Activated CD4-positive, alpha-beta T cell treated with anti-CD3 and anti-CD28 coated beads for 1 hour (primary cell): ENCODE measurements at places on chromosomes 7 and 10.

DNA sequence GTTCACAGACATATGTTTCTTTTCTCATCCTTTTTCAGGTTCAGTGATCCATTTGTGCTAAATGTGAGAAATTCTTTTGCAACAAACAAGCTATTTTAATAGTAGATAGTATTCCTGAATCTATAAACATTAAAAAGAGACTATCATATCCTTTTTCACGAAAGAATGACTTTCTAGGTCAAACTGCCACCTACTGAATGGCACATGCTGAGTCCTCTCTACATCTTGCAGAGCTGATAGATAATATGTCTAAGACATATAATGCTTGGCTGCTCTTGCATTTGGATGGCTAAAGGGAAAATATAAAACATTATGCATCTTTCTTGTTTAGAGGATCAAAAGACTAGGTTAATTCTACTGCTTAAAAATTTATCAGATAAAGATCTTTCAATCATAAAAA, 114.1 kb upstream of the SLC26A5 start:
- DNase-seq: no peak

GRCh38 chr10:15852111-15852557, 8.2 kb downstream of the MINDY3 start:
- DNase-seq: no peak

- DNase-seq: no peak
Measured at GRCh38 chr10:132368881-132369635, 27.9 kb upstream of the PWWP2B start.

DNA sequence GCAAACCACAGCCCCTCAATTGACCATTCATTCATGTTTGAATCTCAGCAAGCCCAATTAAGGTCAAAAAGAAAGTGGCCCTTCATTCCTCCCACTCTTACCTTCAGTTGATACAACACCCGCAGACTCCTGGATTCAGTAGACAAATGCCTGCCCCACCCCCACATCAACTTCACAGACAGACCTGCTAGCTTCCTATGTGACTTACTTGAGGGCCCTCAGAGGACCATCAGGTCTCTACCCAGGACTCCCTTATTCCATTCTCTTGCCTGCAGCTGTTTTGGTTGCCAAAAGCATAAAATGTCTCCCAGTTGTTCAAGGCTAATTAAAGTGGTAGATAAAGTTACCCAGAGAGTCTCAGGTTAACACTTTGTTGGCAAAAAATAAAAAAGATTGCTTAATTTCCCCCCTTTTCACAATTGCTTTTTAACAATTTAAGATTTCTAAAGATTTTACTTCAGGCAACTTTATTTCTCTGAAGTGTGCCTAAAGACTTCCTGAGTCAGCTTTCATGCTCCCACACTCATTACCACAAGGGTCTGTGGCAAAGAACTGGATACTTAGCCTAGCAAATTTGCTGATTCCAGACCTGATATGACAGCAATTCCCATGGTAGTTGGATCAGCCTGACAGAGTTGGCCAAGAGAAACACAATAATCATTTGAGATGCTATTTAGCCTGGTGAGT, 3.3 kb upstream of the MTERF1 start:
- DNase-seq: no peak

DNA sequence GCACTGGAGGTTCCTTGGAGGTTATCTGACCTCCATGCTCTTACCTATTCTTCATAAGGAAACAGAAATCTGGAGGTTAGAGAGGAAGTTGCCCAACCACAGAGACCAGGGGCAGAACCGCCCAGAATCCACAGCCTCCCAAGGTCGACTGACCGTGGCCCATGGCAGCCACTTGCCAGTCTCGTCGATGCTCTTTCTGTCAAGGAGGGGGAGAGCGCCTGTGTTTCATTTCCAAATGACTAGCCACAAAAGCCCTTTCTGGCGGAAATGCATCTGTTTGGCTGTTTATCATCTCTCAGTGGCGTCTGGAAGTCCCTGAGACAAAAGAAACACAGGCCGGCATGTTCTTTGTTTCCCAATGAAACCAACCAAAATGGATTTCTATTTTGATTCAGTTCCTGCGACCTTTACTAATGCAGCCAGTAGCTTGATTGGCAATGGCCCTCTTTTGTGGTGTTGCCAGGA, 2.9 kb downstream of the RAMP3 start:
- DNase-seq: no peak

DNA sequence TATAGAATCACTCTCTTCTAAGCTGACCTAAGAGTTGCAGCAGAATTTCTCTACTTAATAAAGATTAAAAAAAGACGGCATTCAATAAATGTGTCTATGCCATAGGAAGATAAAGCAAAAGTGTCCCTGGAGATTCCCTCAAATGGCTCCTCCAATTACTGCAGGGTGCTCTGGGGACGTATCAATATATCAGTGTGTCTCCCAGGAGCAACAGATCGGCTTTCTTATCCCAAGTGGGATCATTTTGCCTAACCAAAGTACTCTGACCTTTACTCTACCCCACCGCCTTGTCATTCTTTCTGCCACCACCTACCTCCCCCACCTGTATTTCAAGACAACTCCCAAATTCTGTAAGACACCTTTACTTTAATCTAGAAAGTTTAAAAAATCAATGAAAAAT, 202.0 kb upstream of the SEMA3C start:
- DNase-seq: no peak

GRCh38 chr7:69184339-69184738, 413.9 kb upstream of the AUTS2 start:
- no peak for DNase-seq

GRCh38 chr7:122674502-122674901, 24.4 kb downstream of the RNF133 start:
- DNase-seq: no peak

DNA sequence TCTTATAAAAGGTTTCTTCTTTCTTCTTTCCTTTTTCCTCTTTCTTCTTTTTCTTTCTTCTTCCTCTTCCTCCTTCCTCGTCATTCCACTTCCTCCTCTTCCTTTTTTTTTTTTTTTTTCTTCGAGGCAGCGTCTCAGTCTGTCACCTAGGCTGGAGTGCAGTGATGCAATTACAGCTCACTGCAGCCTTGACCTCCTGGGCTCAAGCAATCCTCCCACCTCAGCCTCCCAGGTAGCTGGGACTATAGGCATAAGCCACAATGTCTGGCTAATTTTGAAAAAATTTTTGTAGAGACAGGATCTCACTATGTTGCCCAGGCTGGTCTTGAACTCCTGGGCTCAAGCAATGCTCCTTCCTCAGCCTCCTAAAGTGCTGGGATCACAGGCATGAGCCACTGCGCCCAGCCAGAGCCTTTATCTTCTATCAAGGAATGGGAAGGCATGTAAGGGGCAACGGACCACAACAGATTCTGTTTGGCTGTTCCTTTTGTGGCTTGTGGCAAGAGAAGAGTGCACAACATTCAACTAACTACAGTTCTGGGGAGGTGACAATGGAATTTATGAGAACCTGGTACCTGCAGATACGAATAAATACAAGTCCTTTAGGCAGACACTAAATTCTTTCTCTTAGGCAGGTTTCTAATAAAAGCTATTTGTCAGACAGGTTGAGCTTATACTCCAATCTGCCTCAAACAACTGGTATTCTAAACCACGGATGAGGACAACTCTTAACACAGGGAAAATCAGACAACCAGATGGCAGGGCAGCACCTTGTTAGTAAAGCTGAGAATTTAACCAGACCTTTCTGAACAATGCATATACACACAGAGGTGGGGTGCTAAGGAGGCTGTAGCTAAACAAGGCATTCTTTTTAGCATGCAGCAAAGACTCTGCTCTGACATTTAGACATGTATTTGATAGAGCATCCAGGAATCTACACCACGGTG, 100.3 kb downstream of the DOCK4 start:
- DNase-seq: no peak

GRCh38 chr7:33351709-33352108, 222.3 kb downstream of the BBS9 start:
- no peak for DNase-seq

GRCh38 chr7:69166979-69167516, 431.2 kb upstream of the AUTS2 start:
- no peak for DNase-seq

DNA sequence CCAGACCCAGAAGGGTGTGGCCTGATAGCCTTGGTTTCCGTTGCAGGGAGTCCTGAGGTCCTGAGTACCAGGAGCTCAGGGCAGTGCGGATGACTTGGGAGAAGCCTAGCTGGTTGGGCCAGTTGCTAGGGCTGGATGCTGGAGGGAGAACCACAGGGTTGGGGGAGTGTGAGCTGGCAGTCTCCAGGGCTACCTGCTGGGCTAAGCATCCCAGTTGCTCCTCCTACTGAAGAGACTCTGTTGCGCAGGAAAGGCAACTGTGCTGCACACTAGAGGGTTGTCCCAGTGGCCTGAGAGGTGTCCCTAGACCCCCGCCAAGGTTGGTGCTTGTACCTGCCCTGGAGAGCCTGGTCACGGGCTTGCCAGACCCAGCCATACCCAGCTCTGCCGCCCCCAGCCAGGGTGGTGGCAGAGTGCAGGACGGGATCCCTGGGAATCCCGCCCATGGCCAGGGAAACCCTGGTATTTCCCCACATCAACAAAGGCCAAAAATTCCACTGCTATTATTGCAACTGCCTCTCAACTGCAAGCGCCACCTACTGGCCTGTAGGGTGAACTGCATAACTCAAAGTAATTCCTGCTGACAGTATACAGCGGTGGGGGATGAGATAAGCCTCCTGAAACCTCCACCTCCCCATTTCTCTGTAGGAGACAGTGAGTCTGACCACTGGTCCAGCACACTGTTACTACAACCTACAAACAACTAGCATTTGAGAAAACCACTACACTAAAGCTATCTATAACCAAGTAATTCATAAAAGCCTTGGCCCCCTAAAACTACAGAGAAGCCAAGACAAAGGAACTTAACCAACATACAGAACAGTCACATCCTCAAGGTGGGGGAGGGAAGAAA, 67.6 kb upstream of the DDC start:
- DNase-seq: peak; percentile 29

- DNase-seq: no peak
Measured at GRCh38 chr10:83372646-83373045, 766.7 kb upstream of the GHITM start.

DNA sequence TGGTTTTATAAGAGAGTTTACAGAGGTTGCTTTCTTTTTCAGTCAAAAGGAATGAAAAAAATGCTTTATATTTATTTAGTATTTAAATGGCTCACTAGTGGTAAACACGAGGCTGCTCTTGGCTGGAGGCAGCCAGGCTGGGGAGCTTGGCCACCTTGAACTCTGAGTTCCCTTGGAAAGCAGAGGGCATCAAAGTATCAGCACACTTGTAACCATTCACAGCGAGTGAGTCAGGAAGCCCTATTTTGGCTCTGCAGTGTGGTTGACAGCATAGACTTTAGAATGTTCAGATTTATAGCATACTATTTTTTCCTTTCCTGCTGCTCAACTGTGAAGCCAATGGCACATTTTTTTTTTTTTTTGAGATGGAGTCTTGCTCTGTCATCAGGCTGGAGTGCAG, 51.6 kb downstream of the CYCS start:
- DNase-seq: no peak

- peak; percentile 19 for DNase-seq
Measured at GRCh38 chr7:108570146-108570755, 577 bp downstream of the DNAJB9 start.

DNA sequence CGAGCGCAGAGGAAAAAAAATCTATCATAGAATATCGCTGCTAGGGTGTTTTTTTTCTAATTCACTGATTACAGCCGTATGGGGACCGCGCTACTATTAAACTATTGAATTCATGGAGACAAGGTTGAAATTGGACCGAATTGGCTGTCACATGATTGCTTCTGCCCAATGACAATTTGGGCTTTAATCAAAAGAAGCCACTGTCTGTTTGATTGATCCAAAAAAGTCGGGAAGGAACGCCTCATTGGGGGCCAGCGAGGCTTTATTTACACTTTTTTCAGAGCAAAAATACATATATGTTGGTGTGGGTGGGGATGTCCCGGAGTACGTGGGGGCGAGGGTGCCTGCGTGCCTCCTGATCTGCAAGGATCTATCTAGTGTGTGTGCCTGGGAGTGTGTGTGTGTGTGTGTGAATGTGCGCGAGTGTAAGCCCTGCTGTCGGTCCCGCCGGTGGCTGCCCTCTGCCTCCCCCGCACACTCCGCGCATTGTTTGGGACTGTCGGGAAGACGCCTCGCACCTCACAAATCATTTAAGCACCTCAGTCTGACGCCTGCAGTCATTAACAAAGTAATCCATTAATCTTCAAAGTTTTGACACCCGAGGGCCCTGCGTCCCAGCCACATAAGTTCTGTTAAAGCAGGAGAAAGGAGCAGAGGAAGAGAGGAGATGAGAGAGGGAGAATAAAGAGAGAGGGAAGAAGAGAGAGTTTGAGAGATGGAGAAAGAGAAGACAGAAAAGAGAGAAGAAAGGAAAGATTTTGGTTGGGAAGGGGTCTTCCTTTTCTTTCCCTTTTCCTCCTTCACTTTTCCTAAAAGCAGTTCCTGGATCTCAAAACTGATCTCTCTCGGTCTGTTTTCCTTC, at the start of gene HOXA2:
TSS of gene HOXA2 (minus strand) at position 103 of the 862 bp plus-strand sequence. CDS start 183 bp downstream, outside the sequence.
- DNase-seq: no peak

DNA sequence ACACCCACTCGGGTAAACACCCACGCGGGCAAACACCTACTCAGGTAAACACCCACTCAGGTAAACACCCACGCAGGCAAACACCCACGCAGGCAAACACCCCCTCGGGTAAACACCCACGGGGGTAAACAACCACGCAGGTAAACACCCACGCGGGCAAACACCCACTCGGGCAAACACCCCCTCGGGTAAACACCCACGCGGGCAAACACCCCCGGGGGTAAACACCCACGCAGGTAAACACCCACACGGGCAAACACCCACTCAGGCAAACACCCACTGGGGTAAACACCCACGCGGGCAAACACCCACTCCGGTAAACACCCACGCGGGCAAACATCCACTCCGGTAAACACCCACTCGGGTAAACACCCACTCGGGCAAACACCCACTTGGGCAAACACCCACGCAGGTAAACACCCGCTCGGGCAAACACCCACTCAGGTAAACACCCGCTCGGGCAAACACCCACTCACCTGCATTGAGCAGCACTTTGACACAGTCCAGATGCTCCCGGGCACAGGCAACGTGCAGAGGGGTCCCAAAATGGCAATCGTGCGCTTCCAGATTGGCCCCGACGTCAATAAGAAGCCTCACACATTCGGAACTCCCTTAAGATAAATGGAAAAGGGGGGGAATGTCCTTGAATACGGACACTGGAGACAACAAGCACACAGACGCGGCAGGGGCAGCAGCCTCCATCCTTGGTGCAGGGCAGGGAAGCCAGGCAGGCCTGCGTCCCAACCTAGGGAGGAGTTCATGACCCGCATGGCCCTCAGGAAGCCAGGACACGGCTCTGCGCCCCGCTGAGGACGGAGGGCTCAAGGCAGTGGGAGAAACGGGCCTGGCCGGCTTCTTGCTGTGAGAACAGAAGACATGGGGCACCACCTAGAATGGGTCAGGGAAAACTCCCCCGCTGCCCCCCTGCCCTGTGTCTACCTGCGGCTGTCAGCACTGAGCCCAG, 17.6 kb downstream of the ASB13 start:
- no peak for DNase-seq

- DNase-seq: no peak
Measured at GRCh38 chr7:155254018-155254417, 43.7 kb upstream of the INSIG1 start.

GRCh38 chr7:117448655-117449054, 21.4 kb upstream of the ASZ1 start:
- DNase-seq: no peak

- DNase-seq: no peak
Measured at GRCh38 chr10:124525751-124526600, 64.4 kb downstream of the LHPP start.
